GM06990 (cell line): ENCODE measurements at places on chromosomes 1 and 21.
A peak's percentile ranks its signal among the peaks of the same experiment; 100 is the strongest.

DNA sequence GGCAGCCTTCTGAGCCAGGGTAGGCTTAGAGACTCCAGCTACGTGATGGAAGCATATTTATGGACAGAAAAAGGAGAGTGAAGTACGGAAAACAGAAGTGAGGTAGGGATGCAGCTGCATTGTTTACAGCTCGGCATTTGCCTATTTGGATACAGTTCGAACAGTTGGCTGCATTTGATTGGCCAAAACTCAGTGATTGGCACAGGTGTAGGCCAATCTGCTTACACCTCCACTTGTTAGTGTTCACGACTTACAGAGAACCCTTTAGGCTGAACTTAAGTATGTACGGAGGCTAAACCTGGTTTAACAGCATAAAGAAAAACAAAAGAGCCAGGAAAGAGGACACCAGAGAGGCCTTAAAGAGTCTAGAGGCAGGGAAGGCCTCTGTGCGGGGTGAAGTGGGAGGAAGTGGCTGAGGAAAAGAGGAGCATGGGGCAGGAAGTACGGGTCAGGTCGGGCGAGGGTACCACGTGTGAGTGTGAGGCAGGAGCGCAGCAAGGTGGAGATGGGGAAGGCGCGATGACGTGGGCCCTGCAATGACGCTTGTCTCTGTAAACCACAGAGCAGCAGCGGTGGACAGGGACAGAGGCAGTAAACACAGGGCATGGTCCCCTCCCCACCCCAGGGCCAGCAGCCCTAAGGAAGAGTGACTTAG, 32.0 kb downstream of the RSPH1 start:
- DNase-seq: peak; percentile 46

- no peak for DNase-seq
Measured at GRCh38 chr21:41615613-41616012, 107.7 kb upstream of the TMPRSS2 start.

DNA sequence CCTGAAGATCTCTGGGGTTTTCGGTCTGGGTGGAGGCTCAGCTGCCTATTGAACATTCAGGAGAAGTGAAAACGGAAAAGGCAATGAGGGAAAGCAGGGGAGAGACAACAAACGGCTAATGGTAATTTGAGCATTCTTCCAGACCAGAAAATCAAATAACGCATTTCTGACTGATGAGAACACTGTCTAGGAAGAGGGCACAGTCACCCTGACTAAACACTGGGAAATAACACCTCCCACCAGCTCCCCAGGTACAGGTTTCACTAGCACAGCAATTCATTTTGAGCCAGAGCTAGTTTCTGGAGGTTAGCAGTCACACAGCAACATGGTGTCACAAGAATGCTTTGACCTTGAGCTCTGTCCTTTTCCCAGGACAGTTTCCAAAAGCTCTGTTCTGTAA, 21.1 kb downstream of the NCF2 start:
- DNase-seq: no peak

GRCh38 chr21:43884012-43884860, 19.2 kb downstream of the AGPAT3 start:
- DNase-seq: peak; percentile 36

GRCh38 chr1:245716561-245716960, 561.8 kb downstream of the KIF26B start:
- no peak for DNase-seq
